ENCODE measurements at places on chromosomes 13 and 19. TPM values are rescaled to one million over a fixed set of nuclear protein-coding genes. Genes with fewer than 3 reads are reported as not detected.

Gene ZNF582
- 0.06 TPM for total RNA-seq

Gene TOMM40
- 230 TPM for total RNA-seq

Gene TNFRSF19
- 2.0 TPM for total RNA-seq

Gene KIRREL2
- not detected for total RNA-seq

Gene ELSPBP1
- not detected for total RNA-seq

Gene F10
- not detected for total RNA-seq

Gene LRRC63
- 0.33 TPM for total RNA-seq

DNA sequence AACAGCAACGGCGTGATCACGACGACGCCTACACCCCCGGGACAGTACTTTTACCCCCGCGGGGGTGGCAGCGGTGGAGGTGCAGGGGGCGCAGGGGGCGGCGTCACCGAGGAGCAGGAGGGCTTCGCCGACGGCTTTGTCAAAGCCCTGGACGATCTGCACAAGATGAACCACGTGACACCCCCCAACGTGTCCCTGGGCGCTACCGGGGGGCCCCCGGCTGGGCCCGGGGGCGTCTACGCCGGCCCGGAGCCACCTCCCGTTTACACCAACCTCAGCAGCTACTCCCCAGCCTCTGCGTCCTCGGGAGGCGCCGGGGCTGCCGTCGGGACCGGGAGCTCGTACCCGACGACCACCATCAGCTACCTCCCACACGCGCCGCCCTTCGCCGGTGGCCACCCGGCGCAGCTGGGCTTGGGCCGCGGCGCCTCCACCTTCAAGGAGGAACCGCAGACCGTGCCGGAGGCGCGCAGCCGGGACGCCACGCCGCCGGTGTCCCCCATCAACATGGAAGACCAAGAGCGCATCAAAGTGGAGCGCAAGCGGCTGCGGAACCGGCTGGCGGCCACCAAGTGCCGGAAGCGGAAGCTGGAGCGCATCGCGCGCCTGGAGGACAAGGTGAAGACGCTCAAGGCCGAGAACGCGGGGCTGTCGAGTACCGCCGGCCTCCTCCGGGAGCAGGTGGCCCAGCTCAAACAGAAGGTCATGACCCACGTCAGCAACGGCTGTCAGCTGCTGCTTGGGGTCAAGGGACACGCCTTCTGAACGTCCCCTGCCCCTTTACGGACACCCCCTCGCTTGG lies 966 bp downstream of the JUNB start:
- DNase-seq: peak; percentile 60

GRCh38 chr19:18340190-18340989 lies at the start of gene PGPEP1:
Gene PGPEP1, plus strand, starts transcription at chr19:18340598. Its CDS starts 84 bp downstream, at chr19:18340682.
- DNase-seq: peak; percentile 37

DNA sequence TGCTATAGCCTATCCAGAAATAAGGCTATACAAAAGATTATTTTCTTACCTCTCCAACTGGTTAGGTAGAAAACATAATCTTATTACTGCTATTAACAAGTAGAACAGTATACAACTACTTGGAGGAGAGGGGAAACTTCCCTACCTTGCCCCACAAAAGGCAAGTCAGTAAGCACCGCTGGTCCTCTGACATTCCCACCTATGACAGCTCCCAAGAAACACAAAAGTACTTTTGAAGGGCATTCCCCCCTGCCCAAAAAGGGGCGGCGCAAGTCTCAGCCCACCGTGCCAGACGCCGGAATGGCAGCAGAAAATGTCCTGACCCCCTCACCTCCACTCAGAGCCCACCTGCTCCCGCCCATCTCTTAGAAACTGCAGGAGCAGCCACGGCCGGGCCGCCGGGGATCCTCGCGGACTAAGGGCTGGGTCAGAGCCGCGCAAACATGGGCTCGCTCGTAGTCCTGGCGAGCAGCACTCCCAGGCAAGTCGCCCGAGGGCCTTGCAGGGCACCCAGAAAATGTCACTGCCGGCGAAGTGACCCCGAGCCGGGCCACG lies 437 bp downstream of the SUCLA2 start:
- DNase-seq: no peak

GRCh38 chr19:1169921-1170885 lies 3.9 kb downstream of the SBNO2 start:
- no peak for DNase-seq

DNA sequence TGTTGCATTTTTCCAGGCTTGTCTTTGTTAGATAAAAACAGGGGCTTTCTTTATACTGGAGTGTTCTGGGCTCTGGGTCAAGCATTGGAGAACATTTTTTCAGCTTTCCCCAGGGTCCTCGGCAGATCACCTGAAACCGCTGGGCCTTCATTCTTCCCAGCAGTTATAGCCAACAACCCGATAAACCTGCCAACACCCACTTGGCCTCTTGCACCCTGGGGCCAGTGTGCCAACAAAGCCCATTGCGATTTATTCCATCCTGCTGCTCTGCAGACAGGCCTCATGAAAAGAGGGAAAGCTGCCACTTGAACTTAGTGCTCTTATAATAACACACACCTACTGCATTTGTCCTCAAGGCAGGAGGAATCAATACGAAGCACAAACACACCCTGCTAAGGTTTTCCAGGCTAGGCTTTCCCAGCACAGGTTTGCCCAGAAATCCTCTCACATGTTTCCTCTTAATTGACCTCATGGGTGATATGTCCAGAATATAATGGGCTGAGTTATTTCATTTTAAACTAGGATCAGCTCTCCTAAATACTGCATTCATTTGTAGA lies 669.3 kb downstream of the LIG4 start:
- no peak for DNase-seq

GRCh38 chr13:23739596-23739995 lies 149.6 kb downstream of the MIPEP start:
- DNase-seq: no peak

DNA sequence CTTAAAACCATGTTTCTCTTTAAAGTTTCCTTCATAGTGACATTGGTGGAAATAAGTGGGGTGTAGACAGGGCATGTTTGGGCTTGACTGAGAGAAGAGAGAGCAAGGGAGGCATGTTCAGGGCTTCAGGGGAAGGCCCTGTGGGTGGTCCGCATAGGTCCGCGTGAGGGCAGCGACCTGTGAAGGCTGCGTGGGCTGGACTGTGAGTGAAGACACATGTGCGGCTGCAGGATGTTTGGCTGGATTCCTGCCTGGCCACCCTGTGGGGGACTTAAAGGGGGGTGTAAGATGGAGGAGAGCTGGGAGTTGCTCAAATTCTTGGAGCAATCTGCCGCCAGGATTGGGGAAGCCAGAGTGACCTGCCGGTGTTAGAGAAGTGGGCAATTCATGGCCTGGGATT lies 23.8 kb upstream of the KLF12 start:
- no peak for DNase-seq

- no peak for DNase-seq
These were observed 21.1 kb downstream of the CCDC97 start for GRCh38 chr19:41330946-41331678.

- no peak for DNase-seq
These were observed 6.6 kb upstream of the ZDHHC20 start for GRCh38 chr13:21465710-21466160.

DNA sequence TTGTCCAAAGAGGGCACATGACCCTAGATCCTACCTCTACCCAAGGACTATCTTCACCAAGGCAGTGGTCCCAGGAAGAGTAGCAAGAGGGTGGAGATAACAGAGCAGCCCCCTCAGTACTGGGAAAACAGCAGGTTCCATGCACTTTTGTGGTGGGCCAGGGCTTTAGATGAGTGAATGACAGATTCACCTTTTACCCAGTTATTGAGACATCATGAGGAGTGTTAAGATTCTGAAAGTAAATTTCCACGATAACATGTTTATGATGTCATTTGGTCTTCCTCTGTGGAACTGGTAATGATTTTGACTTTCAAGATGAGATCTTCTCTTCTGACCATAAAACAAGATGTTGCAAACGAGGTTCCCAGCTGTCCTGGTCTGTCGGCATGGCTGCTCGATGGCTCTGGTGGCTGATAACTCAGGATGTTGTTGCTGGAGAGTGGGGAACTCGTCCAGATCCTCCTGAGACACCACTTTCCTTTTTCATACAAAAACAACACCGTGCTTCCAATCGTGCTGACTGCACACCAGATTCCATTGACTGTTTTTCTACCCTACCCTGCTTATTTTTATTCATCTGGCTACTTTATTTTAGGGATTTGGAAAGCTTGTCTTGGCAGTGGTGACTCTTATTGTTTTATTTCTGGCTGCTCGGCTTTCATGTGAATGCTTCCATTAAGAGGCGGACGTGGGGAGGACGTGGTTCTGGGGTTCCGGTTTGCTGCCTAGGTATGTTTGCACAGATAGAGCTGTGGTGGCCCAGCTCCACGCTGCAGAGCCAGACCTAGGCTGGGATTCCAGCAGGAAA lies 88.5 kb downstream of the LRCH1 start:
- DNase-seq: peak; percentile 45

- no peak for DNase-seq
These were observed 47.7 kb downstream of the STK24 start for GRCh38 chr13:98529171-98529570.

DNA sequence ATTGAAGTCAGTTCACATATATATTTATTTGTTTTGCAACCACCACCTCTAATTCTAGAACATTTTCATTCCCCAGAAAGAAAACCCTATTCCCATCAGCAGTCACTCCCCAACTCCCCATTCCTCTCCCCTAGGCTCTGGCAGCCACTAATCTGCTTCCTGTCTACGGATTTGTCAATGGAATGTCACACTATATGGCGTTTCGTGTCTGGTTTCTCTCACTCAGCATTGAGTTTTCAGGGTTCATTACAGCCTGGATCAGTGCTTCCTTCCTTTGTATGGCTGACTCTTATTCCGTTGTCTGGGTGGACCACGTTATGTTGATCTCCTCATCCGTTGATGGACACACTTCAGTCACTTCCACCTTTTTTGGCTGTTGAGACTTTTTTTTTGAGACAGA lies 9.3 kb downstream of the COLGALT1 start:
- no peak for DNase-seq

DNA sequence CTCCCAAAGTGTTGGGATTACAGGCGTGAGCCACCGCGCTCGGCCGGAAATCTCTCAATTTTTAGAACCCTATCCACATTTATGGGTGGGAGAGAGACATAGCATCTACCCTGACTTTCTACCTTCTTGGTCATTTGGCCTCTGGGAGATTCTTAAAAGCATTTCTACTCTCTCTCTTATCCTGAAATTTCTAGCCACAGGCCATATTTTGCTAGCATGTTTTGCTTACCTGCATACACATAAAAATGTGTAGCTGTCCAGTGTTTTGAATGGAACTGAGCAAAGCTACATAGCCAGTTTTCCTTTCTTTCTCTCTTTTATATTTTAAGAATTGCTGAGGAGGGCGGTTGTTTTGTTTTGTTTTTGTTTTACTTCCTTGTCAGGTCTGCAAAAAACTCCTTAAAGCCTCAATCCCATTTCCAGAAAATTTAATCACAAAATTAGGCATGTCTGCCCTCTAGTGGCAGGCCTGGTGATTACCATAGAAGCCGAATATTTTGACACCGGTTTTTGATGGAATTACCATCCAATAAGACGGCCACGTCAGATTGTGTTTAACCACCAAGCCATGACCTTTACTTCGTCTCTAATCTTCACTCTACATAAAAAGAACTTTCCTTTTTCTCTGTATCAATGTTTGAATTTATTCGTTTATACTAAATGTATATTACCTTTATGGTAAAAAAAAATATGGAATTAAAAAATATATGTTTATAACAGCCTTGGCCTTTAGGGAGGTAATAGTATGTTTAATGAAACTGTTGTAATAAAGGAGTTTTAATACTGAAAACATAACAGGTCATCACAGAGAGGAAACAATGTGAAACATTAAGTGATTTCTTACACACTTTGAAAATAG lies 34.4 kb upstream of the OXGR1 start:
- peak; percentile 68 for DNase-seq

- DNase-seq: no peak
These were observed 1.2 kb upstream of the RNASEH2B start for GRCh38 chr13:50908371-50908770.
